ENCODE measurements at places on chromosomes 4 and X.

- no peak for DNase-seq
Observed at GRCh38 chr4:11139871-11140270, 288.8 kb downstream of the HS3ST1 start.

- DNase-seq = no peak
Observed at GRCh38 chr4:182536221-182536811, 293.1 kb downstream of the TENM3 start.

- no peak for DNase-seq
Observed at GRCh38 chr4:41413670-41414411, 124.1 kb upstream of the LIMCH1 start.

GRCh38 chr4:21869978-21870745 lies 78.4 kb downstream of the KCNIP4 start:
- DNase-seq = no peak
